ENCODE measurements at places on chromosomes 3 and 15. TPM values are rescaled to one million over a fixed set of nuclear protein-coding genes. Genes with fewer than 3 reads are reported as not detected.
A peak's percentile ranks its signal among the peaks of the same experiment; 100 is the strongest.

- H3K4me1 ChIP-seq, result peaks cover 29% of the 10 kb centered on the region
- H3K27ac ChIP-seq, result no peak overlapping the region
- peak overlapping the region; percentile 6 for H3K4me3 ChIP-seq
- no peaks in the 10 kb centered on the region for H3K27me3 ChIP-seq
Observed at GRCh38 chr3:122797291-122797690, 2.4 kb downstream of the SLC49A4 start.

GRCh38 chr3:3705090-3705775 lies 94.0 kb upstream of the LRRN1 start:
- no peaks in the 10 kb centered on the region for H3K4me1 ChIP-seq
- H3K27me3 ChIP-seq, result no peaks in the 10 kb centered on the region
- H3K27ac ChIP-seq, result no peak overlapping the region
- DNase-seq, result no peak
- no peak overlapping the region for H3K4me3 ChIP-seq
- H3K36me3 ChIP-seq, result no peaks in the 10 kb centered on the region

Gene PPARG
- total RNA-seq, result 0.47 TPM

GRCh38 chr3:58924578-58924977 lies 125.2 kb downstream of the CFAP20DC start:
- peaks cover 3% of the 10 kb centered on the region for H3K27me3 ChIP-seq
- H3K36me3 ChIP-seq, result no peaks in the 10 kb centered on the region
- no peak overlapping the region for H3K27ac ChIP-seq
- H3K4me3 ChIP-seq, result no peak overlapping the region
- DNase-seq, result no peak

GRCh38 chr3:130636480-130637234 lies 110.0 kb downstream of the PIK3R4 start:
- DNase-seq, result no peak
- no peak overlapping the region for H3K4me3 ChIP-seq
- H3K27ac ChIP-seq, result no peak overlapping the region
- peaks cover 13% of the 10 kb centered on the region for H3K27me3 ChIP-seq
- no peaks in the 10 kb centered on the region for H3K4me1 ChIP-seq

GRCh38 chr3:10855871-10856662 lies 40.0 kb downstream of the SLC6A11 start:
- H3K4me3 ChIP-seq, result no peak overlapping the region
- no peaks in the 10 kb centered on the region for H3K4me1 ChIP-seq
- no peaks in the 10 kb centered on the region for H3K36me3 ChIP-seq
- no peak overlapping the region for H3K27ac ChIP-seq
- H3K27me3 ChIP-seq, result peaks cover 22% of the 10 kb centered on the region

DNA sequence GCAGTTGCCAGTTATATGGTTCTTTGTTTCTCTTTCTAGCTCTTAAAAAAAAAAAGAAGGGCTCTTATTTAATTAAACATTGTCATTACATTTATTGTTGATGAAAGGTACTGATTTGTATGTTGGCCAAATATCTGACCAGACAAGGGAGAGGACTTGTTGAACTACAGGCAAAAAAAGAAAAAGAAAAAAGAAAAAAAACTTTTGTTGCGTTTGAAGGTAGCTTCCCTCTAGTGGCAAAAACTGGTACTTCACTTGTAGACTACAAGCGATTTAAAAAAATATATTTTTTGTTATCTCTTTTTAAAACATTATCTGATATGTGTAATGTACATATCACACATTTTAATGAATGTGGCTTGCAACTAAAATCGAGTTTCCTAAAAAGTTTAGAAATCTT lies 280.6 kb downstream of the ROBO2 start:
- H3K27me3 ChIP-seq, result no peaks in the 10 kb centered on the region
- no peak for DNase-seq
- no peak overlapping the region for H3K27ac ChIP-seq
- no peaks in the 10 kb centered on the region for H3K4me1 ChIP-seq
- no peak overlapping the region for H3K4me3 ChIP-seq

GRCh38 chr15:80619680-80620079 lies 75.4 kb upstream of the ABHD17C start:
- peaks cover 23% of the 10 kb centered on the region for H3K27me3 ChIP-seq
- no peaks in the 10 kb centered on the region for H3K36me3 ChIP-seq
- no peak for DNase-seq
- no peak overlapping the region for H3K4me3 ChIP-seq
- H3K27ac ChIP-seq, result no peak overlapping the region

Gene ARNT2
- not detected for total RNA-seq

Gene CISH
- total RNA-seq, result 192 TPM

GRCh38 chr15:61530769-61531168 lies 301.7 kb upstream of the RORA start:
- no peaks in the 10 kb centered on the region for H3K36me3 ChIP-seq
- no peaks in the 10 kb centered on the region for H3K4me1 ChIP-seq
- peaks cover 8% of the 10 kb centered on the region for H3K27me3 ChIP-seq
- H3K27ac ChIP-seq, result no peak overlapping the region

DNA sequence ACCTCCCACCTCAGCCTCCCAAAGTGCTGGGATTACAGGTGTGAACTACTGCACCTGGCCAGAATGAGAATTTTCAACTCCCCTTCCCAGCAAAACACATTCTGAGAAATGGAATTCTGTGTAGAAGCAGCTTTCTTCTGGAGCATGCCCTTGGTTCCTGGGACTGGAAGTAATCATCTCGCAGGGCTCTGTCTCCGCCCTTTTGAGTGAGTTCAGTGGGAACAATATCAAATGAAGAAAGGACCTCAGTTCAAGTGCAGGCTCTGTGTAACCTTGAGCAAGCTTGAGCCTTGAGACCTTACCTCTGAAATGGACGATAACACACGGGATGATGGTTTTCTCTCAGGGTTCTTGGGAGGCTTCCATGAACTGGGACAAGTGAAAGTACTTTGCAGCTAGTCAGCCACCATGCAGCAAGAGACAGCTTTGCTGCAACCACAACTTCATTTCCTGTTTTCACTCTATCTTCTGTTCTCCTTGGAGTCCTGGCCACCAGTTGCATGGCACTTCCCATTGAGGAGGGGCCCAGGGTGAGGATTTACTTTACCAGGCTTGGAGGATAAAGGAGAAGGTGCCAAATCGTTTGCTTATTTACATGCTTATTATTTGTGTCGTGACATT lies 35.7 kb upstream of the IGF1R start:
- H3K4me3 ChIP-seq, result no peak overlapping the region
- H3K27me3 ChIP-seq, result no peaks in the 10 kb centered on the region

- no peak overlapping the region for H3K27ac ChIP-seq
- H3K4me3 ChIP-seq, result no peak overlapping the region
- H3K27me3 ChIP-seq, result peaks cover 17% of the 10 kb centered on the region
Observed at GRCh38 chr3:43958005-43958770, 267.4 kb downstream of the ABHD5 start.

- no peak overlapping the region for H3K4me3 ChIP-seq
- H3K27ac ChIP-seq, result no peak overlapping the region
- H3K36me3 ChIP-seq, result no peaks in the 10 kb centered on the region
- no peaks in the 10 kb centered on the region for H3K4me1 ChIP-seq
- no peaks in the 10 kb centered on the region for H3K27me3 ChIP-seq
- no peak for DNase-seq
Observed at GRCh38 chr3:73745526-73746191, 120.9 kb upstream of the PDZRN3 start.

Gene GBE1
- 69.2 TPM for total RNA-seq

Gene BNC1
- total RNA-seq, result not detected

DNA sequence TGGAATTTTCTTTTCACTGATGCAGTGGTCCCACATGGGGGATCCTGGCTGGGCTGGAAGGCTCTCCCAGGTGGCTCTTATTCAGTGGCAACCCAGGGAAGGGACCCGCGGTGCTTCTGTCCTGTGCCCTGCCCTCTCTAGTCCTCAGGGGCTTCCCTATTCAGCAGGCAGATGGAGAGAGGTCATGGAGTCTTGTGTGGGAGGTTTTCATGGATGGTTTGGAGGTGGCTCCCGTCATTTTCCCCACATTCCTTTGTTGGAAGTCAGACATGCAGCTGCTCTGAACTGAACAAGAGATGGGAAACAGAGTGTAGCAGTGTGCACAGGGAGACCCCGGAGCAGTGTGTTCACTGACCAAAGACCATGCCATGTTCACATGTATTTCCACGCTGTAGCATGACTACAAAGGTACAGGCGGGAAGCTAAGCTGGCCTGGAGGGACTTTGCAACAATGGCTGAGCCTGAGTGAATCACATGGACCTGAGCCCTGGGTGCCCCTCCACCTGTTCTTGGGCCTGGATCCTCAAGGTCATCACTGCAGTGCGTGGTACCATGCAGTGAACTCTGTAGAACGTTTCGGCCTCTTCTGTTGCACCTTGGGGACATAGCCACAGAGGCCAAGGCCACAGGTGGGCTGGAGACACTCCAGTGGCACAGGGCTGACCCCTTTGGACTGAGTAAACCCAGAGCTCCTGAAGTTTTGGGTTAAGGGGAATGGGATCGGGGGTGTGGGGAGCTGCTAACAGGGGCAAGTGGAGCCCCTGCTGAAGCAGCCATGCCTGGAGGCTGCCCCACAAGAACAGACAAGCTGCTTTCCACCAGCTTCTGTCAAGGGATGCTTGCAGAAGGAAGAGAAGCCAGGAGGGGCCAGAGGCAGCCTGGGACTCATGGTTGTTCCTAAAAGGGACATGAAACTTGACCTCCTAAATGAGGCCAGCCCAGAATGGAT lies 123.0 kb downstream of the ASB7 start:
- H3K27me3 ChIP-seq, result peaks cover 5% of the 10 kb centered on the region
- DNase-seq, result no peak
- no peaks in the 10 kb centered on the region for H3K4me1 ChIP-seq
- H3K4me3 ChIP-seq, result no peak overlapping the region

GRCh38 chr15:79065706-79066376 lies 24.7 kb downstream of the RASGRF1 start:
- no peak overlapping the region for H3K27ac ChIP-seq
- H3K4me1 ChIP-seq, result no peaks in the 10 kb centered on the region
- DNase-seq, result no peak
- peaks cover 3% of the 10 kb centered on the region for H3K27me3 ChIP-seq

GRCh38 chr3:19147905-19148767 lies at the start of gene KCNH8:
Gene KCNH8 (plus strand): TSS chr3:19148510. CDS start chr3:19148720, 210 bp downstream.
- peak within 1 kb of the TSS; percentile 90 for H3K4me3 ChIP-seq
- no peaks in the 10 kb centered on the region for H3K36me3 ChIP-seq
- H3K4me1 ChIP-seq, result peaks cover 9% of the 10 kb centered on the region
- H3K27ac ChIP-seq, result peak within 1 kb of the TSS; percentile 77
- peaks cover 44% of the 10 kb centered on the region for H3K27me3 ChIP-seq

- no peak overlapping the region for H3K4me3 ChIP-seq
- H3K36me3 ChIP-seq, result no peaks in the 10 kb centered on the region
- no peaks in the 10 kb centered on the region for H3K4me1 ChIP-seq
Observed at GRCh38 chr15:86028961-86029360, 50.7 kb upstream of the AGBL1 start.
